GM12878 (cell line): ENCODE measurements at places on chromosomes 13 and 19.

DNA sequence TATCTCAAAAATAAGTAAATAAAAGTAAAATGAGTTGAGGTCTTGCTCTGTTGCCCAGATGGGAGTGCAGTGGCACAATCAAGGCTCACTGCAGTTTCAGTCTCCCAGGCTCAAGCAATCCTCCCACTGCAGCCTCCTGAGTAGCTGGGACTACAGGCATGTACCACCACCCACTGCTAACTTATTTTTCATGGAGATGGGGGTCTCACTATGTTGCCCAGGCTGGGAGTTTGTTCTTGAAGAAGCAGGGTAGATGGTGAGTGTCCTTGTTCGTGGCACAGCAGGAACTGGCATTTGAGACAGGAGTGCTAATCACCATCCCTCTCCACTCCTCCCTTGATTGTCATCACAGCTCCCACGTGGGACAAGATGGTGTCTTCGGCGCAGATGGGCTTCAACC, 3.5 kb downstream of the NLRP2 start:
- no peak for DNase-seq

GRCh38 chr19:15456871-15457700, 7.3 kb downstream of the RASAL3 start:
- DNase-seq, result no peak

- DNase-seq, result no peak
These were observed 16.8 kb upstream of the FFAR2 start for GRCh38 chr19:35431145-35431807.

- DNase-seq, result no peak
These were observed 115.9 kb downstream of the RFC3 start for GRCh38 chr13:33933810-33934209.

GRCh38 chr13:23330356-23330755, 103.1 kb downstream of the SACS start:
- DNase-seq, result no peak

GRCh38 chr19:34588249-34588648, 88.7 kb downstream of the SCGB2B2 start:
- no peak for DNase-seq

GRCh38 chr13:36046672-36047071, 84.5 kb downstream of the DCLK1 start:
- DNase-seq, result no peak

GRCh38 chr13:34822650-34823049, 119.4 kb upstream of the NBEA start:
- no peak for DNase-seq

DNA sequence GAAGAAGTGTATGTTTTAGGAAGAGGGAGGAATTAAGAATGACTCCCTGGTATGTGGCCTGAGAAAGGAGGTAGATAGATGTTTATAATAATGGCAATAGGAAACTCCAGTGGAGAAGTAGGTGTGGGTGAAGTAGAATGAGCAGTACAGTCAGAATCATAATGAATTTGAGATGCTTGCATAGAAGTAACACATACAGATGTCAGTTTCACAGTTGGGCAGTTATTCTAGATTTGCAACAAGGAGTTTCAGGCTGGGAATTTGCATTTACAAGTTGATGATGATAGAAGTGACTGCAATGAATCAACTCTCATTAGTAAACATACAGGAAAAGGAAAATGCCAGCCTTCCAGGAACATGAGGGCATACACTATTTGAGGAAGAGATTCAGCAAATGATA, 149.0 kb downstream of the SLITRK1 start:
- DNase-seq, result no peak

GRCh38 chr19:15293781-15294491, 38.4 kb downstream of the BRD4 start:
- DNase-seq, result no peak

- no peak for DNase-seq
These were observed at the start of gene ZNF177 for GRCh38 chr19:9362905-9363304. Gene ZNF177 (plus strand): TSS chr19:9363013. CDS start chr19:9378312, 15,299 bp downstream.

GRCh38 chr19:10269333-10270179, 1.4 kb upstream of the ICAM1 start:
- no peak for DNase-seq

DNA sequence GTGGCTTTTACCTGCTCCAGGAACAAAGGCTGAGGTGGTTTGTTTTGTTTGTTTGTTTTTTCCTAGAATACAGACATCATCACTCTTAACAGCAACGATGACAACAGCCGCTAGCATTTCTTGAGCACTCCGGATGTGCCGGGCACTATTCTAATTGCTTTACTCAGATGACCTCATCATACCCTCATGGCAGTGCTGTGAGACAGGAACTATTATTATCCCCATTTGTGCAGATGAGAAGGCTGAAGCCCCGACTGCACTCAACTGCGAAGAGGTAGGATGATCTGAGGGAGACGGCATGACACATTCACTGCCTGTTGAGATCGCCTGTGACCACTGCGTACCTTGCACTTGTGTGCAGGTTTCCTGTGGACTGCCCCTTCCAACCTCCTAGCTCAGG, 66.5 kb downstream of the CCDC70 start:
- DNase-seq, result no peak

DNA sequence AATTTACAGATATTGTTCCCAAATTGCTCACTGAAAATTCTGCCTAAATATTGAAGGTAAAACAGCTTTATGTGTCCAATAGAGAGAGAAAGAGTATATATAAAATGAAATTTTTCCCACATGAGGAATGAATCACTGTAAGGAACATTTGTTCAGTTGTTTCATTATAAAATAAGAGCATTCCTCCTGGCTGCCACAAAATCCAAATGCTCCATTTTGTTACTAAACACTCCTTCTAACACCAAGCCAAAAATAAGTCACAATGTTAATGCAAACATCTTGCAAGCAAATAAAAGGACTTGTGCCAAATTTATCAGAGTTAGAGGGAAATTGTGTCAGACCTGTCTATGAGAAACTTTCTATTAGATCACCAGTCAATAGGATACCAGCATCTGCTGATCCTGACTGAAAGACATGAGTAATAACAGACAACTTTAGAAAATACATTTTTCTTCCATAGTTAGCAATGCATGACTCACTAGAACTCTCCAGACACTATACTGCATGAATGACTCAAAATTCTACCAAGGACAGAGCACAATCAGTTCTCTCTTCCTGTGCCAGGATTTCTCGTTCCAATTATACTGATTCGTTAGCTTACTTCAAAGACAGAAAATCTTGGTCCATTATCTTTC, 83.5 kb upstream of the FNDC3A start:
- no peak for DNase-seq

GRCh38 chr13:111065698-111066097, 49.4 kb upstream of the ARHGEF7 start:
- DNase-seq, result no peak

- DNase-seq, result no peak
These were observed 11.3 kb downstream of the CEACAM21 start for GRCh38 chr19:41587101-41587837.

DNA sequence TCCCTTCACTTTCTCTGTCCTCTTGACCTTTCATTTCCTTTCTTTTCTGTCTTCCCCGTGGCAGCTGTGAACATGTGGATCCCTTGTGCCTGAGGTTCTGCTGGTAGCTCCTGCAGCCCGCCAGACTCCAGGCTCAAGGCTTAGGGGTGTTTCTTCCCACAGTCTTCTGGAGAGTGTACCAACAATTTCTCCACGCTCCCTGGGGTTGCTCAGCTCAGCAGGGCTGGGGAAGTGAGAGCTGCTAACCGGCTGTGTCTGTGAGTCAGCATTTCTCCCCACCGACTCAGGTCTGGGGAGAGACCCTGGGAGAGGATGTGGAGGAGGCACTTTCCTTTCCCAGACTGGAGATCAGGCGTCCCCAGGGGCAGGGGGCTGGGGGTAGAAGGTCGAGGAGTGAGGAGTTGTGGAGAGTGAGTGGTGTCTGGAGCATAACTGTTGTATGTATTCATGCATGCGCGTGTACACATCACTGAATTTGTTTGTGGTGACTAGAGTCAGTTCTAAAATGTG, 193.6 kb downstream of the KCNRG start:
- no peak for DNase-seq

GRCh38 chr19:8487137-8487851, 15.1 kb downstream of the PRAM1 start:
- DNase-seq, result no peak

DNA sequence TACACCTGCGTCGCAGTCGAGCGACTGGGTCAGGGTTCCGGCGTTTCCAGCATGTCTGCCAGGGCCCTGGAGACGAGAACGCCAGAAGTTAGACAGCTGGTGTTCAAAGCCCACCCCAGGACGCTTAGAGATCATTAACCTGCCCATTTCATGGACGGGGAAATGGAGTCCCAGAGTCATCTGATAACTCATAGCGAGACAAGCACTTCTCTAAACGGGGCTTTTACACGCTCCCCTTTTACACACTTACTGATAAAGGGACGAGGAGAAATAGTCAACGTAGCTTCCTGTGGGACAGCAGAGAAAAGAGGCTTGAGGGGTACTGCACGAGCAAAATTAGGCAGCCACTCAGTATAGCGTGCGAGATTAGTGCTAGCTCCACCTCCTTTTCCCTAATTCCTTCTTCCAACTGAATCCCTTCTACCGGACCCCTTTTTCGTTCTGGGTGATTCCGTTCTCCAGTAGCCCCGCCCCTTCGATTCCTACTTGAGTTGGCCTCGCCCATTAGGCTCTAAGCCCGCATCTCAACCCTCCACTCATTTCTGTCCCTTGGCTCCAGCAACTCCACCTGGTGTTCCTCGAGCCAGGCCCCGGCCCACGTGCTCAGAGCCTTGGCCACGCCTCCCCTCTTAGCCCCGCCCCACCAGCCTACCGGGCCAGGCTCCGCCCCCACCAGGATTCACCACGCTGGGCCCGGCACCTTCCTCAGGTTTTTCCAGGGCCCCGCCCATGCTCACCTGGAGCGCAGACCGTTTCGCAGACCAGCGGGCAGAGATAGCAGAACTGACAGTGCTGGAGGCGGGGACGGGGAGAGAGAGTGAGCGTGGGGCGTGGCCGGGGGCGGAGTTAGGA, 3.7 kb downstream of the HRC start:
- DNase-seq, result no peak

- no peak for DNase-seq
These were observed 158.0 kb upstream of the SOX1 start for GRCh38 chr13:111908981-111909380.

DNA sequence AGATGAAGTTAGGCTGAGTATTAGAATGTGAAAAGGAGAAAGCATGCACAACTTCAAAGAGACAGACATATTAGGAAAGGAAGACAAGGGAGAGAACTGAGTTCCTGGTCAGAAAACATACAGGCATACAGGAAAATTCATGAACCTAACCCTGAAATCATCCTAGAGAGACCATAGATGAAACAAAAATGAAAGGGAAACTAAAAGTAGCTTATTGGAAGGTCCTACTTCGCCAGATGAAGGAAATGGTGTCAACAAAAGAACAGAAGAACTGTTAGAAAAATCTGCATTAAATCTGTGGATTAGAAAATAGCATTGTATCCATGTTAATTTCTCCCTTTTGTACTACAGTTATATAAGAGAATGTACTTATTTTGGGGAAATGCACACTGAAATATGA, 169.0 kb upstream of the UFM1 start:
- no peak for DNase-seq

DNA sequence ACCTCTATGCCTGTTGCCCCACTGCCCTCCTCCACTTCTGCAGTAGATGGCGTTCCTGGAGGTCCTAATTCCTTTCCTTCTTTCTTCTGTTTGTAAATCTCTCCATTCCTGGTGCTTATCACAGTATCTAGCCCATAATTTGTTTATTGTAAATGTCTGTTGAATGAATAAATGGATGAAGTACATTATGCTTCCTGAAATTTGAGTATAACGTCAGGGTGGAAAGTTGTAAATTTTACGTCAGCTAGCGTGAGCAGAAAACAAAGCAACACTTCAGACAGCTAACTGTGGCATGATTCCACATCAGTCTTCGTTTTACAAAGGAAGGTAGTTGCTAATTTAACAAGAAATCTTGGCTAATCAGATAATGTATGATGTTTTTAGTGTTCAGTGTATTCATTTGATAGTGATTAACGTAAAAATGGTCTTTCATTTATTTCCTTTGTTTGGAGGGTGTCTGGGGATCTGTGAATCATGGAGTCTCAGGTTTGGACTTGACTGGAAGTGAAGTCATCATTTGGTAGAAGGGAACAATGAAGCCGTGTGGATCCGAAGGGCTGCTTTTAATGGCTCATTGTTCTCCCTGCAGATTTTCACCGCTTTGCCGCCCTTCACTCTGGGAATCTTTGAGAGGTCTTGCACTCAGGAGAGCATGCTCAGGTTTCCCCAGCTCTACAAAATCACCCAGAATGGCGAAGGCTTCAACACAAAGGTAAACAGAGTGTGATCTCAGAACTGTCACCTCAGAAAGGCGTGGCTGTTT, 215.1 kb downstream of the SHISA2 start:
- DNase-seq, result no peak

DNA sequence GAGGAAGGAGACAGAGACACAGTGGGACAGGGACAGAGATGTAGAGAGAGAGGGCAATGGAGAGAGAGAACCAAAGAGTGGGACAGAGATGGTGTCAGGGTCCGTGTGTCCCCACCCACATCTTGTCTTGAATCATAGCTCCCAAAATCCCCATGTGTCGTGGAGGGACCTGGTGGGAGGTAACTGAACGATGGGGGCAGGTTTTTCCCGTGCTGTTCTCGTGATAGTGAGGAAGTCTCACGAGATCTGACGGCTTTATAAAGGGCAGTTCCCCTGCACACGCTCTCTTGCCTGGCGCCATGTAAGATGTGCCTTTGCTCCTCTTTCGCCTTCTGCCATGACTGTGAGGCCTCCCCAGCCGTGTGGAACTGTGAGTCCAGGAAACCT, 7.5 kb upstream of the PLA2G4C start:
- no peak for DNase-seq

DNA sequence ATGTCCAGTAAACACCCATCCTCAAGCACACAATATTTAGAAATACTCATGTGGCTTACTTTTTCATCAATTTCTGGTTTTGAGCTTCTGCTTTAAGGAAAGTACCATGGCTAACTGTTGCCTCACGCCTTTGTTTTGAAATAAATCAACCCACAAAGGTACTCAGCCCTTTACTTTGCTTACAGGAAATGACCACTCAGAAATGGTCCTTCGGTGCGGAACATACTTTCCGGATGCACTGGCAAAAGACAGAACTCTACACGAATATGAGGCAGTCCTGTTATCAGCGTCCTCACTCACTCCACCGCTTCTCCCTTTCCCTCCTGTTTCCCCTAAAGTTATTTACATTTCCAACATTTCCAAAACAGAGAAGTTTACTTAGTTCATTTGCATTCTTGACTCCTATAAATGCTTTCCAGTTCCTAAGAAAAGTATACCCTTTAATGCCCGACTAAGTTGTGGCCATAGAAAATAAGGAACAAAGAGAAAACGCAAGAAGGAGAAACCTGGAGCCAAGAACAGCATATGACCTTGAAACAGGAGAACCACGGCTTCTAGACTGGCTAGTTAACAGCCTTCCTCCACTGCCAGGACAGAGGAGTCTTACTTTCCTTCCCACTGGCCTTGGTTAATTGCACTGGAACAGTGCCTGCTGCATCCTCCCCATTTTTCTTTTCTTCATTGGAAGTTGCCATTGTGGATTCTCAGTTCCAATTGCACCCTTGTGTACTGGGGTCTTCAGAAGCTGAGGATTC, 10.6 kb downstream of the FPR2 start:
- no peak for DNase-seq

DNA sequence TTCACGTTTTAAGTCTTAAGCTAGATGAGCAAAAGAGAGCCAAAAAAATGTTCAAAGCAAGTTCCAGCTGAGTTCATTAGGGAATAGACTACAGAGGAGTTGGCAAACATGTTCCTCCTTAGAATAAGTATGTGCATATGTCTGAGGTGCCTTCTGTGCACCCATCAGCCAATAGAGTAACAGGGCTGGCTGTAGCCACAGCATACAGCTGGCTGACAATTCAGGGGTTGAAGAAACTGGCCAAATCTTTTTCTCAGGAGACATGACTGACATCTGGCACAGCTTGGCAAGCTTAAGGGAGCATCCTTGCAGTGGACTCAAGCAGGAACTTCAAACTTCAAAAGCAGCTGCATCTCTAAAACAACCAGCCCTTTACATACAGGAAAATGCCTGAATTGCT, 414.8 kb upstream of the PCDH20 start:
- DNase-seq, result no peak
